ENCODE measurements at places on chromosomes 7 and 10.
A peak's percentile ranks its signal among the peaks of the same experiment; 100 is the strongest.

GRCh38 chr10:14332903-14333302 is 2.2 kb upstream of the FRMD4A start:
- DNase-seq: no peak

GRCh38 chr7:7765422-7765821 is 47.0 kb upstream of the RPA3 start:
- no peak for DNase-seq

- DNase-seq: no peak
Measured at GRCh38 chr7:54811041-54811845, 52.2 kb upstream of the SEC61G start.

DNA sequence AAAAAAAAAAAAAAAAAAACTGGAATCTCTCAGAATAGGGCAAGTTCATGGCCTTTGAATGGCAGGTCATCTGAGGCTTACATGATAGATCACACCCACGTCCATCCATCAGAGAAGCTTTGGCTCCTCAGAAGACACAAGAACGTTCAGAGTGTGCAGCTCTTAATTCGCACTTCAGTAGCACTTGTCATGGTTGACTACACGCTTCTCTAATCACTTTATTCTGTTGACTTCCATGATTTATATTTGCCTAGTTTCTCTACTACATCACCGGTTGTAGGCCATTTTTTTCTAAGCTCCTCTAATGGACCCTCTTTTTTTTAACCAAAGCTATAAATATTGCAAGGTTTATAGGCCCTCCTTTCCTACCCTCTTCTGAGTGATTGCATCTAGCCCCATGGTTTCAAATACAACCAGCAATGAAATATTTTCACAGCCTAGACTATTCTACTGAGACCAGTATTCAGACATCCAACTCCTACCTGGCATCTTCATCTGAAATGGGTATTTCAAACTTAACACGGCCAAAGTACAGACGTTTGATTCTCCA is 305.4 kb upstream of the CELF2 start:
- no peak for DNase-seq

GRCh38 chr10:131851346-131851745 is 49.5 kb upstream of the PPP2R2D start:
- no peak for DNase-seq

GRCh38 chr10:91103384-91104192 is 116.9 kb upstream of the PCGF5 start:
- no peak for DNase-seq

DNA sequence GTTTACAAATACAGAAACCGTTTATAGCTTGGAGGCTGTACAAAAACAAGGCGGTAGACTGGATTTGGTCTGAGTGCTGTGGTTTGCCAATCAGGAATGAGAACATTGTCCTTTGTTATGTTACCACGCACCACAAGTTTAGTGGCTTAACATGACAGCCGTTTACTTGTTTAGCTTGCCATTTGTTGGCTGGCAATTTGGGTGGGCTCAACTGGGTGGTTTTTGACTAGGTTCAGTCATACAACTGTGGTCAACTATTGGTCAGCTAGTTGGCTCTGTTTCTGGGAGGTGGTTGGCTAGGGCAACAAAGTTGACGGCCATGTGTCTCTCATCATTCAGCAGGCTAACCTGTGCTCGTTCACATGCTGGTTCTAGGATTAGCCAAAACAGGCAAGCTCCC is 60.1 kb upstream of the SP8 start:
- DNase-seq: no peak

DNA sequence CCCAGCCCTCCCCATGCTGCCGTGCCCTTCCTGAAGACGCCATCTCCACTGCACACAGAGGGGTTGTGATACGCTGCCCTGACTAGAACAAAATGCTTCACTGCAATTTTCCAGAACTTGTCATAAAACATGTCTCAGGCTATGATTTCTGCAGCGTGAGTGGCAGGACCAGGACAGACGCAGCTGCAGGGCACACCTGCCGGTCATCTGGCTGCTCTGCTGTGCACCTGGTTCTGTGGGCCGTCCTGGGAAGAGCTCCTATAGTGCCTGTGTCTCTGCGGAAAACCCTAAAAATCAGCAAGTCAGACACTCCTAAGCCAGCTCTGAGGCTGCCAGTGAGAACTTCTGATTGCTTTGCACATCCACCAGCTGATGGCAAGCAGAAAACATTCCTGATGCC is 39.7 kb upstream of the DIP2C start:
- DNase-seq: no peak

DNA sequence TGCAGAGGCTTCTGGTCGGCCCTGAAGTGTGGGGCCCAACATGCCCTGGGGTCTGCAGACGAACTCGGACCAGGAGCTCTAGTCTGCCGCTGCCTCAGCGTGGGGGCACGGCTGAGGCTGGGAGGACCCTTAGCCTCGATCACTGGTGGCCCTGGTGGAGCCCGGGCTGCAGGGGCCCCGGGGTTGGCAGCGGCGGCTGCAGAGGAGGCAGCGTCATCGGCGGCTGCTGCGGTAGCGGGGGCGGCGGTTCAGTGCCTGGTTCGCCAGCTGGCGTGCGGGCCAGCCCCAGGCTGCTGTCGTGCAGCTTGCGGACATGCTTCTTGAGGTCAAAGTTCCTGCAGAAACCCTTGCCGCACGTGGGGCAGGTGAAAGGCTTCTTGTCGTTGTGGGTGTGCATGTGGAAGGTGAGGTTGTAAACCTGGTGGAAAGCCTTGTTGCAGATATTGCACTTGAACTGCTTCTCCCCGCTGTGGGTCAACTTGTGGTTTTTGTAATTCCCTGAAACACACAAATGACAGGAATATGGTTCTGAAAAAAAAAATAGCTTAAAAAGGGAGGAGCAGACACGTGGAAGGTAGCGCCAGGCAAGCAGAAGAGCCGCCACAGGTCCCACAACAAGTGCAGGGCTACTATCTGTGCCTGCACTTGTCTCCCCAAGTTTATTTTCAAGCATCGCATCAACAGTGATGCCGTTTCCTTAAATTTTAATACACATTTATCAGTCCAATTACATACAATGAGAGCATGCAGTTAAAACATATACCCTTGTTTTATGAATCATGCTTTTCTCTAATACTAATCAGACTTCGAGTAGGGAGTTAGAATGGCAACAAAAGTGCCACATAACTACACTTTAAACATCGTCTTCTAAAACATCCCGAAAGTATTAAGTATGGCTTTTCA is 2.4 kb downstream of the FEZF1 start:
- DNase-seq: no peak

DNA sequence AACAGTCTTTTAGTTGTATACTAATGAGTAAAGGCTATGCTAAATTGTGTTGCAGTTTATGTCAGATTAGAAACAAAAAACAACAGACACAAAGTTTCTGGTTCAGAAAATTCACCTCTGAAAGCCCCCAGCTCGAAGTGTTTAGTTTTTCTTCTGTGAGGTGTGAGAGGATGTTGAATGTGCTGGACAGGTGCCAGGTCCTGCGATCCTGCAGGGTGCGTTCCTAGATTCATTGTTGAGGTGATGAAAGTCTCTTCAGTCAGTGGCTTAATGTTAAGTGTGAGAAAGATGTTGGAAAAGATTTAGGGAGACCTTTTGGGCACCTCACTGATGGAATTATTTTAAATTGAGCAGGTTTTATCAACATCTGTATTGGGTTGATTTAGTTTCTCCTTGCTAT is 287.3 kb downstream of the SDK1 start:
- no peak for DNase-seq

- DNase-seq: no peak
Measured at GRCh38 chr10:61438141-61438988, 14.8 kb downstream of the TMEM26 start.

DNA sequence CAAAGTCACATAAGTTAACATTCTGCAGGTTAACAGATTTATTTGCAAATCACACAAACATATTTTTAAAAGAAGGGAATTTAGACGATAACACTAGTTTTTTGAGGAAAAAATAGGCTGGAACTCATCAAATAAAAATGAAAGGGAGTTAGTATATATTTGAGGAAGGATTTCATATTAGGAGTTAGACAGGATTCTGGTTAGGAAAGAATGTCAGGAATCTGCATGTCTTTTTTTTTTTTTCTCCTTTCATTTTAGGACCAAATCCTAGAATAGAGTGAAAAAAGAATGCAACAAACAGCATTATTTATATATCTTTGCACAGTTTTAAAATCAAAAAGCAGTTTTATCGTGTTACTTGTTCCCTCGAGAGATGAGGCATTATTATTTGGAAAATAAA is 8.9 kb upstream of the TRDMT1 start:
- DNase-seq: no peak

- no peak for DNase-seq
Measured at GRCh38 chr10:1057106-1057657, 997 bp downstream of the WDR37 start.

GRCh38 chr10:55002420-55002819 is 201.4 kb upstream of the PCDH15 start:
- no peak for DNase-seq

DNA sequence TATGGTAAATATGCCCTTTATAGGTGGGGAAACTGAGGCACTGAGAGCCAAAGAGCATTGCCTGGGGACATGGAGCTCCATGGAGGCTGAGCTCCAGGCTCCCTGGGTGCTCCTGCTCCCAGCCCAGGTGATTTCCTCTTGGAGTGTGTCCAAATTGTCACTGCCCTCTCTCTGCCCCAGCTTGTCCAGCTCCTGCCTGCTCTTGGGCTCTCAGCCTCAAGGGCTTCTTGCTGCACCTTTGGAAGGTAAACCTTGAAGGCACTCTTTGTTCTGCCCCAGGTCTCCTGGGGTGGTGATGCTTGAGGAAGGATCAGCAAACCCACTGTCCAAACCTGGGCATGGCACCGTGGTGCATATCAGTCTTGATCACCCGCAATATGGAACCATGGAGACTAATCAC is 166.1 kb downstream of the RPS24 start:
- DNase-seq: no peak

DNA sequence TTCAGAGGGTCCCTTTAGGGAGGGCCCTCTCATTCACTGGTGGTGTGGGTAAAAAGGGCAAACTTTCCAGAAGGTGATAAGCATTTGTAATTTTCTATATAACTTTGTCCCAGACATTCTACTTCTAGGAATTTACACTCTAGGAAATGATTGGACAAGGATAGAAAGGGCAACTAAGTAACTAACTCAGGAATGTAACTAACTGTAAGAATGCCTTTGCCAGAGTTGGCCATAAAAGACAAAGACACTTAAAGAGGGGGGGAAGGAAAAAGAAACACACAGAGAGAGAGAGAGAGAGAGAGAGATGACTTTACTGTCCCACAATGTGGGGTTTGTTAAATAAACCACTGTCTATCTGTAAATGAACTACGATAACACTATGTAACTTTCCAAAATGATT is 38.5 kb upstream of the ITPRID1 start:
- no peak for DNase-seq

GRCh38 chr7:129367700-129368388 is 66.4 kb upstream of the STRIP2 start:
- DNase-seq: peak; percentile 69

GRCh38 chr7:71465741-71466189 is 333.8 kb downstream of the GALNT17 start:
- DNase-seq: no peak

GRCh38 chr10:121510201-121510771 is 88.0 kb downstream of the FGFR2 start:
- no peak for DNase-seq
